Activated T-cell treated with anti-CD3 and anti-CD28 coated beads, Interleukin-2, amount 50 U/mL, for 24 hours (primary cell): ENCODE measurements at places on chromosomes 7 and 10.

DNA sequence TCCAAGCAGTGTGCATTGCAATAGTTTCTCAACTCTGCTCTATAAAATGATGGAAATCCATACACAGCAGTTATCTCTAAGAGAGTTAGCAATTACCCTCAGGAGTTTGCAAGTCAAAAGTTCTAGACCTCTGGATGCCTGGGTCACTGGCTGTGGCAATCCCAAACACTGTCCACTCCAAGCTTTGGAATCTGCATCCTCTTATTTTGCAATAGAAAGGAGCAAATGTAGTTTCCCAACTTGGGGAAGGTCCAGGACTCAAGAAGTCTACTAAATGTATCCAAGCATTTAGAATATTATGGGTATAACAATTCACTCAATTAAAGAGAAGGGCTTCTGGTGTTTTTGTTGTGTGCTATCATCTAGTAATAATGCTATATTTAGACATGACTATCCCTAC, 131.3 kb upstream of the NRP1 start:
- DNase-seq = no peak

DNA sequence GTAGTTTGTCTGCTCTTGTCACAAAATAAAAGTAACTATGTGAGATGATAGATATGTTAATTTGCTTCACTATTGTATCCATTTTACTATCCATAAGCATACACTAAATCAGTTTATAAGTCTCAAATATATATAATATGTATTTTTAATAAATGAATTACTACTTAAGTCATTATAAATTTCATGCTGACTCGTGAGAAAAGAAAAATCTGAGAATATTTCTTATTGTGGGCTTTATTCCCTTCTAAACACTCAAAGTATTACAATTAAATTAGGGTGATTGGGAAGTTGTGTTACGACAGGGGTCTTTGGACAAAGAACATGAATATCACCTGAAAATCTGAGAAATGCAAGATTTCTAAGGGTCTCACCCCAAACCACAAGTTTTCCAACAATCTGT, 48.7 kb upstream of the RELN start:
- no peak for DNase-seq

GRCh38 chr7:91375378-91375777, 111.1 kb downstream of the FZD1 start:
- DNase-seq = no peak

GRCh38 chr10:32650246-32650655, 204.3 kb downstream of the CCDC7 start:
- DNase-seq = no peak

DNA sequence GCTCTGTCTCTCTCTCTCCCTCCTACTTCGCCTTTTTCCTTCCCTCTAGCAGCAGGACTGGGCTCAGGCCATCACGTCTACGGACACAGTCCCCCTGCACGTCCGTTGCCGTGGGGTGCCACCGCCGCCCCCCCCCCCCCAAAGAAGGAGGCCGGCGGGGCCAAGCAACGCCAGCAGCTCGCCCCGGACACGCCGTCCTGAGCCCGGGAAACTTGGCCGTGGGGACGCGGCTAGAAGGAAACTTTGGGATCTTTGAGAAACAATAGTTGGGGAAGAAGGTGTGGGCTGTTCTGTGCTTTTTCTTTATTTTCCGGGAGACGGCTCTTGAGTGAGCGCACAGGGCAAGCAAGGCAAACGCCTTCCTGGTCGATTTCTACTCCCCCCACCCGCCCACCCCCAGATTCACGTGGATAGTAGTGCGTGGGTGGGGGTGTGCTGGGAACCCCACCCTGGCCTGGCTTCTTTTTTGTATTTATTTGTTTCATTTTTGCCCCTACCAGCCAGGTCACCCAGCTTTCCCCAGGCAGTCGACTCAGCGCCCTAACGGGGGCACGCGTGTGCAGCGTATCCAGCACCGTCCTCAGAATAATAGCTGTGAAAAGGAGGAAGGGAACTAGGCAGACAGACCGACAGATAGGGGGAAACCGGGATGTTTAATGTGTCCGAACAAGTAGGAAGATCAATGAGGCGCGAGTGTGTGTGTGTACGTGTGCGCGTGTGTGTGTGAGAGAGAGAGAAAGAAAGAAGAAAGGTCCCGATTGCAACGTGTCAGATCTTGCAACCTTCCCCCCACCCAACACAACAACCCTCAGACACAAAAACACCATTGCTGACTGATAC, 1.4 kb downstream of the MXI1 start:
- peak; percentile 56 for DNase-seq

DNA sequence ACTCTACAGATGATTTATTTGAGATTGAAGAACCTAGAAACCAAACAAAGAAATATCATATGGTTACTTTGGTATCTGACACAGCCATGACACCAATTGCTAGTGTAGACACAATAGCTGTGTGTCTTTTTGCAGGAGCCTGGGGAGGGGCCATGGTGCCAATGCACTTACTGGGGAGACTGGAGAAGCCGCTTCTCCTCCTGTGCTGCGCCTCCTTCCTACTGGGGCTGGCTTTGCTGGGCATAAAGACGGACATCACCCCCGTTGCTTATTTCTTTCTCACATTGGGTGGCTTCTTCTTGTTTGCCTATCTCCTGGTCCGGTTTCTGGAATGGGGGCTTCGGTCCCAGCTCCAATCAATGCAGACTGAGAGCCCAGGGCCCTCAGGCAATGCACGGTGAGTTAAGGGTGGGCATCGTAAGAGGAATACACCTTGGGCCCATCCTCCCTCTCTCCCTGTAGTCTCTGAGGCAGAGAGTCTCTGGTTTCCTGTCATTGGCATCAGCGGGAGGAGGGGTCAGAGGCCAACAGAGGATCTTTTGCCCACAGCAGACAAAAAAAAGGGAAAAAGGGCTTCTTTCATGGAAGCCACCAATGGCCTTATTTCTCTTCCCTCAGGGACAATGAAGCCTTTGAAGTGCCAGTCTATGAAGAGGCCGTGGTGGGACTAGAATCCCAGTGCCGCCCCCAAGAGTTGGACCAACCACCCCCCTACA, 1.2 kb downstream of the TMEM139 start:
- no peak for DNase-seq
